ENCODE measurements at places on chromosomes 4 and X. TPM values are rescaled to one million over a fixed set of nuclear protein-coding genes. Genes with fewer than 3 reads are reported as not detected.

DNA sequence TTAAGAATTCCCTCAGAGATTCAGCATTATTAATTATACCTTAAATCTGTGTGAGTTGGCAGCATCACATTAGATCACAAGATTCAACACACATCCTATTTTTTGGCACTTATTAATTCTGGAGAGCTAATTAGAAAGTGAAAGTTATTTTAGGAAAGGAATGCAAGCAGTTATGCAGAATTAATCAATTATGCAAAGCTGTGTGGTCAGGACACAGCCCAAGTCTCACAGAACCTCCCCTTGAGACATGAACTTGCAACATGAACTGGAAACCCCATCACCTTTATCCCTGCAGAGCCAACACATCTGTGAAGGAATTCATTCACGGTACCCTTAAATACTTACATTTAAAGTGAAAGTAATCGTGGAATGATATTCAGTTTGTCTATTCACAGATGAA is 80.5 kb downstream of the TSPAN5 start:
- DNase-seq = no peak

Gene CFI
- 7.3 TPM for polyA plus RNA-seq

GRCh38 chr4:56215901-56216300 is 171.4 kb downstream of the AASDH start:
- DNase-seq = no peak

Gene TTC29
- not detected for polyA plus RNA-seq

Measured in hindlimb muscle (tissue), 1 donor.